ENCODE measurements at places on chromosomes 3 and 15.

GRCh38 chr3:75049533-75049932 is 435.1 kb upstream of the CNTN3 start:
- DNase-seq = no peak

GRCh38 chr3:115581362-115582135 is 41.8 kb upstream of the GAP43 start:
- no peak for DNase-seq

GRCh38 chr15:39140060-39140604 is 440.7 kb upstream of the THBS1 start:
- DNase-seq = no peak

DNA sequence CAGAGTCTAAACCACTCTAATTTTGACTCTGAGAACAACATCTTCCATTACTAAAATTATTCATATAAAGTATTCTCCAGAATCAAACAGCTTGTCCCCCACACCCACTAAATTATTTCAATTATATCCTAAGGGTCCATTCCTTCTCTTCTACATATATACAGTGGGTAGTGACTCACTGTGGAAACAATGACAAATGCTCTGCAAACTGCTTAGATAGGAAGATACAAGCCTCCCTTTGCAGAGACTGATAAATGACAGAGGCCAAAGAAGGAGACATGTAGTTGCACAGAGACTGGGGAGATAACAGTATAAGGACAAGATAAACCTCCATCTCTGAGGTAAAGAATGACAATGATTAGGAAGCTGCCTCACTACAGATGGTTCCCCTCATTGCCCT is 1087.4 kb downstream of the AGBL1 start:
- no peak for DNase-seq

- no peak for DNase-seq
These were observed 14.7 kb downstream of the IL16 start for GRCh38 chr15:81211376-81211775.

GRCh38 chr3:190038050-190038933 is 82.4 kb downstream of the P3H2 start:
- DNase-seq = peak; percentile 89

DNA sequence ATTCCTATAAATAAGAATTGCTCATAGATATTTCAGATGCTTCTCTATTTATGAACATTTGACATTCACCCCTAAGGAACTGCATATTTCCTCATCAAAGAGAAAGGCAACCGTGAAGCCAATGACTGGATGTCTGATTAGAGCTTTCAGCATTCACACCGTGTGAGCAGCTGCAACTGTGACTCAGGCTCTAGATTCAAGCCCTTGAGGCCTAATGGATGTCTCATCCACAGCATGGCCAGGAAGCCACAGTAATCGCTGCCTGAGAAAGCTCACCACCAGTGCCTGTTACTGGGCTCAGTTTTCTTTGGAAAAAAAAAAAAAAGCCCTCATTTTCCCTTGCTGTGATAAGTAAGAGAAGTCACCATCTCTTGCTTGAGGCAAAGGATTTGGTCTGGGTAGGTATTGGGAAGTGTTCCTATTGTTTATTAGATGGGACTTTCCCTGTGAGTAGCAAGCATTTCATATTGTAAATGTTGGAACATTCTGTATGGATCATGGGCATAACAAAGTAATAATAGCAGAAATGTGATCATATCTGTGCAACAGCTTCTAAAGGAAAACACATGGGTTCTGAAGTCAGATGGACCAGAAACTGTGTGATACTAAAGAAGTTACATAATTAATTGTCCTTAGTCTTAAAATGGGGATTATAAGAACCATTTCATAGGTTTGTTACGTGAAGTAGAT is 783.7 kb downstream of the AGBL1 start:
- no peak for DNase-seq

GRCh38 chr3:32848215-32848614 is 30.4 kb downstream of the TRIM71 start:
- no peak for DNase-seq

- no peak for DNase-seq
These were observed 52.2 kb upstream of the HES1 start for GRCh38 chr3:194083637-194084224.

DNA sequence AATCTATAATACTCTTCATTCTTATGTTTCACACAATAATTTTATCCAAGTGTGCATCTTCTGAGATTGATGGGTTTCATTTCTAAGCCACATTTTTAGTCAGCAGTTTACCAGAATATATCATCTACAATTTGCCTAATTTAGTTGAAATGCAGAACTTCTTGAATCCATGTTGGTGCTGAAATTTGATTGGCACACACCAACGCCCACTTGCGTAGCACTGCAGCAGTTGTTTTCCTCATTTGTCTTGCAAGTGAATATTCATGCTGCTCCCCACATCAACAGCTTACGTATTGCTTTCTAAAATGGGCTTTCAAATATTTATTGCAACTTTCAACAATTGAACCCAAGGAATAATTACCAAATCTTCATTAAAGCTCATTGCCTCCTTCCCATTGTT is 87.8 kb upstream of the CTDSPL start:
- DNase-seq = no peak

GRCh38 chr3:27141668-27142067 is 227.5 kb downstream of the NEK10 start:
- DNase-seq = no peak

- no peak for DNase-seq
These were observed 48.1 kb upstream of the FLNB start for GRCh38 chr3:57960174-57960505.

DNA sequence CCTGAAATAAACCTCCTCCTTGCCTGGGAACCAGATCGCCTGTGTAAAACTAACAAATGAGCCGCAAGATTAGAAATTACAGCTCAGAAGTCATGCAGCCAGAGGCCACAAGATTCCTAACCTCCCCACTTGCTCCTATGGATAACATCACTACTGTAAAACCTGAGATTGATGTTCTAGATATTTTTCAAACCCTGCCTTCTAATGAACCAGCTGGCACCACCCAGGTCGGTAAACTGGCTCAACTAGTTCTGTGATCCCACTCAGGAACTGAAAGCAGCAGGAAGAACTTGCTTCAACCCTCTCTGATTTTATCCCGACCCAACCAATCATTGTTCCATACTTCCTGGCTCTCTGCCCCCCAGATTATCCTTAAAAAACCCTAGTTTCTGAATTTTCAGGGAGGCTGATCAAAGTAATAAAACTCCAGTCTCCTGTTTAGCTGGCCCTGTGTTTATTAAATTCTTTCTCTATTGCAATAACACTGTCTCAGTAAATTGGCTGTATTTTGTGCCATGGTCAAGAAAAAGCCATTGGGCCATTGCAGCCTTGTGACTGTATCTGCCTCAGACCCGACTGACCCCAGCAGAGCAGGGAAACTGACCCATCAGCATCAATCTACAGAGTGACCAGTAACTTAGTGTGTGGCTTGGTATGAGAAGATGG is 98.9 kb downstream of the RPLP1 start:
- DNase-seq = peak; percentile 30

DNA sequence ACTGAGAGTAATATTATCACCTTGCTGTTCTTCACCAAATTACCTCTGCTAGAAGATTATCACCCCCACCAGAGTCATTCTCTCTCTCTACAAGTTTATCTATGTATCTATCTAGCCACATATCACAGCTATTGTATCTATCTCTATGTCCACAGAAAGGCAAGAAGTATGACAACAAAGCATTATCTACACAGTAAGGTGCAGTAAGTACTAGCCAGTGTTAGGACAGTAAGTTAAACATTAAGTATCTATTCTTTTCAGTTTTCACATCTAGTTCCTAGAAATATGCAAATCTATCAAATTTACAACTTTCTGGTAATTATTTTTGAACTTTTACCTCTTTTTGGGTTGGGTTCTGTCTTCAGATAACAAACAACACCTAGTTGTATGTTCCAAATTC is 26.5 kb upstream of the XXYLT1 start:
- DNase-seq = no peak

- DNase-seq = no peak
These were observed 62.5 kb downstream of the CBLB start for GRCh38 chr3:105806359-105806758.

GRCh38 chr15:93188236-93188635 is 99.2 kb upstream of the RGMA start:
- no peak for DNase-seq
